ENCODE measurements at places on chromosomes 6 and 20. TPM values are rescaled to one million over a fixed set of nuclear protein-coding genes. Genes with fewer than 3 reads are reported as not detected.
A peak's percentile ranks its signal among the peaks of the same experiment; 100 is the strongest.

The SLC13A3 gene
- total RNA-seq, result 1.8 TPM

The OPRL1 gene
- total RNA-seq, result 0.54 TPM

The TFAP2C gene
- 3.2 TPM for total RNA-seq

The L3MBTL3 gene
- total RNA-seq, result 8.1 TPM

The ZFP64 gene
- 13.2 TPM for total RNA-seq

The THBS2 gene
- total RNA-seq, result 17.8 TPM

GRCh38 chr20:58243653-58244410, 15.4 kb upstream of the ANKRD60 start:
- no peak for DNase-seq

GRCh38 chr6:83169511-83169910, 23.6 kb downstream of the PGM3 start:
- DNase-seq, result no peak

DNA sequence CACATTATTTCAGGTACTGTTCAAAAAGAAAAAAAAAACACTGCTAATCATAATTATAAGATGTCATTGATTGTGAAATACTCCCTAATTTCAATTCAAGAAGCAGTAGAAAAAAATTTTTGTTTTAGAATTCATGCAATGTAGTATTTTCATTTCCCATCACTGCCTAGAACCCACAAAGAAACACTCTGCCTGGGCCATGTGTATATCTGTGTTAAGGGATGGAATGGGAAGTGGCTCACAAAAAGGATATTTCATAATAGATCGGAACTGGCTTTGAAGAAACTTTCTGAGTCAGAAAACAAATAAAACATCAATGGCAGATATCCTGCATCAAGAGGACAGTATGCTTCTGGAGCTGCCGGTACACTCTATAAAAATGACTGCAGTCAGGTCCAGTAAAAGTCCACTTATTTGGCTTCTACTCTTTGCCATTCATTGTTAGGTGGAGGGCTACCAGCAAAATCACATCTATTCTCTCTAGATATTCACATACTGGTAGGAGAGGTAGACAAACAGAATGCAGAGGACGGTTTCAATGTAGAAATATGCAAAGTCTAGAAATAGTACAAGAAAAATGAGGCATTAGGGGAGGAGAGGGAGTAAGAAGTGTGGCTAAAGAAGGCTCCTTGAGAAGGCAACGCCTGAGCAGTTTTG, 135.0 kb upstream of the TNFAIP3 start:
- no peak for DNase-seq

GRCh38 chr20:40902661-40903060, 126.0 kb upstream of the TOP1 start:
- no peak for DNase-seq

GRCh38 chr20:33828967-33829560, 17.9 kb downstream of the CHMP4B start:
- DNase-seq, result no peak

GRCh38 chr6:140915551-140915950, 1217.2 kb upstream of the GJE1 start:
- no peak for DNase-seq

GRCh38 chr20:57470666-57471495, 54.1 kb downstream of the CTCFL start:
- no peak for DNase-seq

DNA sequence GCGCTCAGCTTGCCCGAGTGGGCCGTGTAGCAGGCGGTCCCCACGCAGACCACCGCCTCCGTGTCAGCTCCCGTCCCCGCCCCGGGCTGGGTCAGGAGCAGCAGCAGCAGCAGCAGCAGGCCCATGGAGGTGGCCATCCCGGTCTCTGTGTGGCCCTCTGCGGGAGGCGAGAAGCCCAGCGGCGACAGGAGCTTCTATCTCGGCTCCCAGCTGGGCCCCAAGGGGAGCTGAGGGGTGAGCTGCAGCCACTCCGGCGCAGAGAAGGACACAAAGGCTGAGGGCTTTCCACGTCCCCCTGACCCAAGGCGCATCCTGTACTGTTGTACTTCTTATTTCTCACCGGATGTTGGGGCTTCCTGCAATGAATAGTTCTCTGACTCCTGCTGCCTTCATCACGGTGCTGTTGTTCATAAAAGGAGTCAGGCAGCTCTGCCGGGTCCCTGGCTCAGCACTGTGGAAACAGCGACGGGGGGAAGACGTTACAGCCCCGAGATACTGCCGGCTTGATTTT, at the start of gene CD93:
Gene CD93 (minus strand): TSS at position 269 of the 511 bp plus-strand sequence. CDS start 132 bp downstream, at position 137.
- DNase-seq, result no peak

GRCh38 chr6:165729307-165729936, 66.4 kb upstream of the PDE10A start:
- DNase-seq, result peak; percentile 39

DNA sequence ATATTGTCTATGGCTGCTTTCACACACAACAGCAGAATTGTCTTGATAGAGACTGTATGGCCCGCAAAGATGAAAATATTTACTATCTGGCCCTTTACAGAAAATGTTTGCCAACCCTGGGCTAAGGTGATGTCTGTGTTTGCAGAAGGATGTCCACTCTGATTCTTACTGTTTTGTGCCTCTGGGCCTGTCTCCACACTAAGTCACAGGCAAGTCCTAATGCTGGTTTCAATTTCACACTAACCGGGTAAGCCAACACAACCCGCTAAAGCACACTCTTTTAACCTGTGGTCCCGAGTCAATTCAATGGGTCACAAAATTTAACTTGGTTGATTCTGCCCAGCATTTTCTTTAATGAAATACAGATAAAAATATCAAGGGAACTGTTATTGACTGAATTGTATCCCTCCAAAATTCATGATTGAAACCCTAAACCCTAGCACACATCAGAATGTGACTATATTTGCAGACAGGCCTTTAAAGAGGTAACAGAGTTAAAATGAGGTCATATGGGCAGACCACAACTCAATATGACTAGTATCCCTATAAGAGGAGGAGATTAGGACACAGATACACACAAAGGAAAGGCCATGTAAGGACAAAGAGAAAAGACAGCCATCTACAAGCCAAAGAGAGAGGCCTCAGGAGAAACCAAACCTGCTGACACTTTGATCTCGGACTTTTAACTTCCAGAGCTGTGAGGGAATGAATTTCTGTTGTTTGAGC, 78.4 kb downstream of the FYN start:
- no peak for DNase-seq

- DNase-seq, result peak; percentile 50
Observed at GRCh38 chr20:63968928-63969760, 586 bp downstream of the ZNF512B start.

- DNase-seq, result no peak
Observed at GRCh38 chr6:24922814-24923213, 12.9 kb downstream of the RIPOR2 start.

DNA sequence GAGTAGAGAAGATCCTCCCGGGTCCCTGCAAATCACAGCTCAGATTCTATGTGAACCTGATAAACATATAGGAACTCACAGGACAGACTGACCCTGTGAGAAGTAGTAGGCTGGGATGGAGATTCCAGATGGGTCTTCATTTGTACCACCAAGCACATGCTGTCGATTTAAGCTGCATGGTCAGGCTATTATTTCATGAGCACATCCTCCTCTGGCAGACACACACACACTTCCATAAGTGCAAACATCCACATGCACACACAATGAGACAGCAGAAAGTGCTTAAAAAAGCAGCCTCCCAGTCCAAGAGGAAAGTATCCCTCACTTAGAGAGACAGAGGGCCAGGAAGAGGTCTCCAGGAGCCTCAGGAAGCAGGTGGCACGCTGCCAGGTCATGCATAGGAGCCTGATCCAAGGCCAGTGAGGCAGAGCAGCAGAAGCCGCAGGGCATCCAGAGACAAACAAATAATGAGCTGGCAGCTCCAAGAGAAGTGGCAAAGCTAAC, 131.8 kb downstream of the UNC5CL start:
- DNase-seq, result peak; percentile 96

GRCh38 chr6:42790549-42791181, 8.8 kb downstream of the BICRAL start:
- DNase-seq, result no peak

- no peak for DNase-seq
Observed at GRCh38 chr6:107699697-107700325, 124.3 kb downstream of the SCML4 start.

DNA sequence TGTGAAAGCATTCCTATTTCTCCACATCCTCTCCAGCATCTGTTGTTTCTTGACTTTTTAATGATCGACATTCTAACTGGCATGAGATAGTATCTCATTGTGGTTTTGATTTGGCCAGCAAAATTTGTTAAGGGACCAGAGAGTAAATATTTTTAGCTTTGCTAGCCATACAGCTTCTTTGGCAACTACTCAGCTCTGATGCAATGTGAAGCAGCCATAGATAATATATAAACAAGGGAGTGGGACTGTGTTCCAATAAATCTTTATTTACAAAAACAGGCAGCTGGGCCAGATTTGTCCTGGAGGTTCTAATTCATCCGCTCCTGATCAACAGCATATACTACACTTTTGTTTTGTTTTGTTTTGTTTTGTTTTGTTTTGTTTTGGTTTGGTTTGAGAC, 202.9 kb downstream of the ZNF217 start:
- DNase-seq, result no peak

- peak; percentile 85 for DNase-seq
Observed at GRCh38 chr6:35024551-35025054, 116.5 kb downstream of the TCP11 start.
